ENCODE measurements at places on chromosomes 5 and 9.

DNA sequence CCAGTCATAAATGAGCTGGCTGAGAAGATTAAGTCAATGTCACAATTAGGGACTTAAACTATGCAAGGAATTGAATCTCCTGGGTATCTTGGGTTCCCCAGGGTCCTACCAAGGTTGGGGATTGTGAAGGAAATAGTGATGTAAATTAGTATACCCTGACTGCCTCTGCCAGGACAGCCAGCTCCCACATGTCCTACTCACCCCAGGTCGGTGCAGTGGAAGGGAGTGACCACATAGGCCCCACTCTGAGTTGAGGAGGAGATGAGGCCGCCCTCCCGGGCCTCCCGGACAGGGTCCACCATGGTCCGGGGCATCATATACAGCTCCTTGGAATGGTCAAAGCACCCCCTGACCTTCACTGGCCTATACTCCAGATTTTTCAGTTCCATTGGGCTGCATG, 2.7 kb downstream of the SURF1 start:
- DNase-seq, result no peak

DNA sequence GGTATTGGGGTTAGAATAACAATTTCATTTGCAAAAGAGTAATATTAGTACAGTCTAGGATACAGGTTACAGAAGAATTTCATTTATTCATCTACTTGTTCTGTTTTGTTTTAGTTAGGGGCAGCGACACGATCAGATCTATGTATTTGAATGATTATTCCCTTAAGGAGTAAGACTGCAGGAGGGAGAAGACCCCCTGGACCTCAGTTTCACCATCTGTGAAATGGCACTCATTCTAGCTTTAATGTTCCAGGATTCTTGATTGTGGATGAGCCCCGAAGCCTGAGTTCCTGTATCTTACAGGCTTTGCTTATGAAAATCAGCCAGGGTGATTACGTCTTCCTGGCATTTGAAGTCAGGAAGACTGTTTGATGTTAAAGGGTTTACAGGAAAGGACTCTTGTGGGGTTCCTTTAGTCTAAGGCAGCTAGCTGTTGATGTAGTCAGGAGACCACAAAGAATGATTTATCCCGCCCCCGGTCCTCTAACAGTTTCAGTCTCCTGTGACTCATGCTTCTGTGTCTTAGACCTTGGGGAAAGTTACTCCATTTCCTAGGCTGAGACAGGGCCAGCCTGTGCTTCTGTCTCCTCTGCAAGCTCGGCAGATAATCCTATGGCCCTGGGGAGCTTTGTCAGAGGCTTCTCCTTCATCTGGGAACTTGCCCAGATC, 11.5 kb downstream of the SMIM3 start:
- DNase-seq, result peak; percentile 100

DNA sequence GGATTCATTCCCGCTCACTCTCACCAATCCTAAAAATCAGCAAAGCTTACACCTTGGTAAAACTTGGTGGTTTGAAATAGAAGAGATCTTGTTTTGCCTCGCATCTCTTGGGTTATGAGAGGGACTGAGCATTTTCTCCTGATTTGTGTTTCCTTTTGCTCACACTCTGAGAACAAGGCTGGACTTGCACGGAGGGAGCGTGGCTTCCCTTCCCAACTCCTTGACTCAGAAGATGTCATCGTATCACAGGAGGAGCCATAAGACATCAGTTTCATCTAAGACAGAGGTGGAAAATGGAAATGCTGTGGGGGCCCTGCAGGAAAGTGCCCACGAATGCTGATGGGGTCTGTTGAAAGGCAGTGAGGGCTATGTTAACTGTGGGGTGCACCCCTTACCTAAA, 37.4 kb downstream of the CTSL start:
- peak; percentile 95 for DNase-seq

- DNase-seq, result no peak
Observed at GRCh38 chr9:69264526-69264925, 60.5 kb upstream of the ENTREP1 start.

- no peak for DNase-seq
Observed at GRCh38 chr5:73606206-73606753, 19.7 kb upstream of the ARHGEF28 start.

DNA sequence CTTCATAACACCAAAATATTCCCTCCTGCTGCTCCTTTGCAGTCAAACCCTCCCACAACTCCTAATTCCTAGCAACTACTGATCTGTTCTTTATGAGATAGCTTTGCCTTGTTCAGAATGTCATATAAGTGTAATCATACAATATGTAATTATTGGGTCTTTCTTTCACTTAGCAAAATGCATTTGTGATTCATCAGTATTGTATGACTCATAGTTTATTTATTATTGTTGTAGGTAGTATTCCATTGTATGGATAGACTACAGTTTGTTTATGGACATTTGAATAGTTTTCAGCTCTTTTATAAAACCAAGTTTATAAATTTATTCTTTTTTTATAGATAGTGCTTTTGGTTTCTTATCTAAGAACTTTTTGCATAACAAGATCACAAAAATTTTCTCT, 468.2 kb upstream of the KIF2A start:
- peak; percentile 30 for DNase-seq

- DNase-seq, result peak; percentile 30
Observed at GRCh38 chr5:88236866-88237642, 31.6 kb downstream of the TMEM161B start.

GRCh38 chr5:66881480-66882161, 285.4 kb downstream of the MAST4 start:
- DNase-seq, result peak; percentile 91

- DNase-seq, result peak; percentile 36
Observed at GRCh38 chr5:66987949-66988838, 208.4 kb downstream of the CD180 start.

GRCh38 chr9:134887686-134888602, 7.3 kb downstream of the FCN2 start:
- DNase-seq, result no peak

DNA sequence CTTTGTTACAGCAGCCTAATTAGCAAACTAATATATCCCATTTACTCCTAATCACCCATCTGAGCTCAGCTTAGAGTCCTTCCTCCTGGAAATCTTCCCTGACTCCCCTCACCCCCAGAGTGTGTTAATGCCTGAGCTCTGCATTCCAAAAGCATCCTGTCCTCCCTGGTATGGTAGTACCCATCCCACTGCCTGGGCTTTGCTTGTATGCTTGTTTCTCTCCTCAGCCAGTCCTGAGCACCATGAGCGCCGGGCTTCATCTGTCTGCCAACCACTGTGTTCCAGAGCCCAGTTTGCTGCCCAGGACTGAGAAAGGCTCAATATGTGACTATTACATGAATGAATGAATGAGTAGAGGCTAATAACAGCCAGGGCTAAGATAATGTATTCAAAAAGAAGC, 272.4 kb downstream of the CDK5RAP2 start:
- no peak for DNase-seq

GRCh38 chr9:120236596-120236995, 343.4 kb downstream of the CDK5RAP2 start:
- DNase-seq, result no peak

GRCh38 chr5:73337586-73338255, 110.9 kb downstream of the FOXD1 start:
- no peak for DNase-seq

DNA sequence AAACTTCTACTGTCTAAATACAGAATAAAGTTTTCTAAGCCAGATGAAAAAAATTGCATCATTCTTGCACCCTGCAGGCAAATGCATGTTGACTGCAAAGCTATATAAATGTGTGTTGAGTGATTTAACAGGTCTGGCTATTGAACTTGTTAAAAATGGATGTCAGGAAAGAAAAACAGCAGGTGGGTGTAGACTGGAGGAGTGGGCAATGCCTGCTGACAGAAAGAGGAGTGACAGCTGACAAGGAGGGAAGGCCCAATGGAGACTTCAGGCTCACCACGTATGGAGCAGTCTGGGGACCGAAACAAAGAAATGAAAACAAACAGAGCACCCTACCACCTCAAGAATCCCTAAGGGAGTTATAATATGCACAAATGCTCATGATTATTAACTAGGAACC, 127.8 kb downstream of the GRIA1 start:
- DNase-seq, result peak; percentile 8

GRCh38 chr5:128462330-128462729, 75.7 kb downstream of the FBN2 start:
- no peak for DNase-seq

DNA sequence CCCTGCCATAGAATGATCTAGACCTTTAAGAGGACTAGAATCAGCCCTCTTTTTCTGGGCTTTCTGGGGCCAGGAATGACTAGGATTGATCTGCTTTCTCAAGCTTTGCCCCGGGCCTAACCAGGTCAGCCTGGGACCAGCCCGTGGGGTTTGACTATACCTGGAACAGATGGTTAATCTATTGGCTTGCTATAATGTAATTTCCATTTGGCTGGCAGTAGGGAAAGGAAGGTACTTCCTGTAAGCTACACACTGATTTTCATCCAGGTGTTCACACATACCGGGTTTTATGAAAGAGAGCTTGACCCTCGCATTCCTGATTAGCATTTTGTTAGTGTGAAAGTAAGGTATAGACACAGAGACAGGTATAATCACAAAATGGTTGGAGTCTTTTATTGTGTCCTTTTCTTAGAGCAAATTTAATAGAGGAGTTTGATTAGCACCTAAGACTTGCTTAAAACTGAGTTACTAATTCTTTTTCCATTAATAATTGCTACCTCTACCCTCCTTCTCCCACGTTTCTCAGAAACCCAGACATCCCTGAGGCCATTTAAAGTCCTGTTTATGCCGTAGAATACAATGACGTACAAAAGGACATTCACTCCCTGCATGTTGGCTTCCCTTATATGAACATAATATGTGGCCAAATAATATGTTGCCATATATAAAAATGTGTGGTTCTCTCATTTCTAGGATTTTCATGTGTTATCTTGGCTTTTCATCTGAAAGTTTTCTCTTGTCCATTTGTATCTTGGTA, 17.3 kb downstream of the LNPEP start:
- no peak for DNase-seq

GRCh38 chr5:82537687-82538306, 259.6 kb upstream of the RPS23 start:
- no peak for DNase-seq

DNA sequence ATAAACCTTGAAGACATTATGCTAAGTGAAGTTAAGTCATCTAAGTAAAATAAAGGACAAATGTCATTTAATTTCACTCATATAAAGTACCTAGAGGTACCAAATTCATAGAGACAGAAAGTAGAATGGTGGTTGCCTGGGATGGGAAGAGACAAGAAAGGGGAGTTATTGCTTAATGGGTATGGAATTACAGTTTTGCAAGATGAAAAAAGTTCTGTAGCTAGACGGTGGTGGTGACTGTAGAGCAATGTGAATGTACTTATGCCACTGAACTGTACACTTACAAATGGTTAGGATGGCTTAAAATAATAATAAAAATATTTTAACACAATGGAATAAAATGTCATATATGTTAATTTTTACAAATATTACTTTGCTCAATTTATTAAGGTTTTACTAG, 128.0 kb downstream of the MPDZ start:
- DNase-seq, result no peak

DNA sequence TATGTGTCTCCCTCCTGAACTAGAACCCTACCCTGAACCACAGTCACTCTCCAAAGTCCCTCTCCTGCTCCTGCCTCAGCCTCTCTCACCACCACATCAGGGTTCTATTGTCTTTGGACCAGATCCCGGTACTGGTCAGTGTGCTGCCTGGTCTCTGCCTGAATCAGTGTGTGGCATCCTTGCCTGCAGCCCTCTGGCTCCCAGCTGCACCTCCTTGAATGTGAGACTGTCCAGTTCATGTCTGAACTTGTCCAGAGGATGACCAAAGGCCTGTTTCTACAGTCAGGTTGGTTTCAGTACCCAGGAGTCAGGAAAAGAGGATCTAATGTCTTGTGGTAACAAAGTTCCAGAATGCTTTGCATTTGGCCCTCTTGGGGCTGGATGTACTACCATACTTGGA, 76.8 kb upstream of the RANBP3L start:
- peak; percentile 62 for DNase-seq

DNA sequence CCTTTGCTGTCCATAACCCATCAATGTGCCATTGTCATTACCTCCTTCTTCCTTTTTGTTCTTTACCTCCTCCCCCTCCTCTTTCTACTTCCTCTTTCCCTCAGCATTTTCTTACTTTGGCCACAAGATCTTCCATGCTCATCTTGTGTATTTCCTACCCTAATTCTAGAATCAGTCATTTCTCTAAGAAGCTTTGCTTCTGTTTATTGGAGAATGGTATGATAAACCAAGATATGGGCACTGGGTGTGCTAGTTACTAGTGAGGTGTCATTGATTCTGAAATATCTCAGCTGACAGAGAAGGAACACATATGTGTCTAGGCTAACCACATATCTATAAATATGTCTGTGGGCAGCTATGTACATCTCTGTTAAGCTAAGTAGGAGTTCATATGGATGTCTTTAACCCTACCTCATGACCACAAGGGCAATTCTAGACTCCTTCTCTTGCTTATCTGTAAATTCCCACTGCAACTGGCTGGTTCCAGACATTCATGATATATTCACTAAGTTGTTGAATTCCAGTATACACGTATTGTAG, 2051.3 kb upstream of the CDH9 start:
- DNase-seq, result no peak

GRCh38 chr9:136695955-136696354, 8.7 kb upstream of the AGPAT2 start:
- DNase-seq, result no peak

- peak; percentile 24 for DNase-seq
Observed at GRCh38 chr9:114583371-114584155, 4.0 kb upstream of the ATP6V1G1 start.

GRCh38 chr5:1685066-1685465, 114.6 kb downstream of the MRPL36 start:
- no peak for DNase-seq

- DNase-seq, result no peak
Observed at GRCh38 chr9:1927546-1927945, 87.6 kb upstream of the SMARCA2 start.

Measured in epithelial cell of esophagus (primary cell).